ENCODE measurements at places on chromosomes 7 and 10.

GRCh38 chr10:20004087-20004523, 187.9 kb downstream of the PLXDC2 start:
- DNase-seq: no peak

DNA sequence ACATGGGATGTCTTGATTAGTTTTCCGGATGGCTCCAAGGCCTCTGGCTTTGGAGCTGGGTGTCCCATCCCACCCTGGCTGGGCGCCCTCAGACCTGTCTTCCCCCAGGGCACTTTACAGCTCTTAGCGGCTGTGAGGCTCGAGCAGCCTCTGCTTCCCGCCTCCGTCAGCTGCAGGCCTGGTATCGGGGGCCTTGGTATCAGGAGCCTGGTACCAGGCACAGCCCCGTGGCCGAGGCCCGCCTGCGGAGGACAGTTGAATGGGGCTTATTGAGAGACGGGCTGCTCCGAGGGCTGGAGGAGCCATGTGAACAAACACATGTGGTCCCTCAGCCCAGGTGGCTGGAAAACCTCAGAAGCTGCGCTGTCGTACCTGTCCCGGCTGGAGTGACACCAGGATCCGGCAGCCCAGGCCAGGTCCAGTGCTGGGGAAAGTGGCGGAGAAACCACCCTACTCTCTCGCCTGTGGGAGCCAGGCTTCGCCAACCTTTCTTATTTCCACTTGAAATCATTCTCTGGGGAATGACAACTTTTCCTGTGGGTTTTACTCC, 23.9 kb upstream of the AP5Z1 start:
- no peak for DNase-seq

DNA sequence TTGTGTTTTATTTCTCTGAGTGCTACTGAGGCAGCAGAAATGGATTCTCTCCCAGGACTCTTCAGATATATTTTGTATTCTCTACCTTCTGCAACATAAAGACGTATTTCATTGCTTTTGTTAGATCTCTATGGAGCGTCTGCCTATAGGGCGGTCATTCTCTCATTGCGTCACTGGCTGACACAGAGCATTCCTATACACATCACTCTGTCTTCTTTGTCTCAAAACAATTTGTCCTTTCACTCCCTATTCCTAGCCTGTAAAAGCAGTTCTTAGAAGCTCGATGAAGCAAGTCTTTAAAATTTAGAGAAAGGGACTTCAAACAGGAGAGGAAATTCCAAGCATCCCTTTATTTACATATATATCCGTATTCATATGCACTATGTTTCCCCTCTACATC, 120.6 kb downstream of the CPED1 start:
- no peak for DNase-seq

- DNase-seq: no peak
Measured at GRCh38 chr10:71143170-71143569, 69.2 kb upstream of the UNC5B start.

All from NCI-H1694 (cell line).